Astrocyte of the spinal cord (primary cell): ENCODE measurements at places on chromosomes 12 and 14.

DNA sequence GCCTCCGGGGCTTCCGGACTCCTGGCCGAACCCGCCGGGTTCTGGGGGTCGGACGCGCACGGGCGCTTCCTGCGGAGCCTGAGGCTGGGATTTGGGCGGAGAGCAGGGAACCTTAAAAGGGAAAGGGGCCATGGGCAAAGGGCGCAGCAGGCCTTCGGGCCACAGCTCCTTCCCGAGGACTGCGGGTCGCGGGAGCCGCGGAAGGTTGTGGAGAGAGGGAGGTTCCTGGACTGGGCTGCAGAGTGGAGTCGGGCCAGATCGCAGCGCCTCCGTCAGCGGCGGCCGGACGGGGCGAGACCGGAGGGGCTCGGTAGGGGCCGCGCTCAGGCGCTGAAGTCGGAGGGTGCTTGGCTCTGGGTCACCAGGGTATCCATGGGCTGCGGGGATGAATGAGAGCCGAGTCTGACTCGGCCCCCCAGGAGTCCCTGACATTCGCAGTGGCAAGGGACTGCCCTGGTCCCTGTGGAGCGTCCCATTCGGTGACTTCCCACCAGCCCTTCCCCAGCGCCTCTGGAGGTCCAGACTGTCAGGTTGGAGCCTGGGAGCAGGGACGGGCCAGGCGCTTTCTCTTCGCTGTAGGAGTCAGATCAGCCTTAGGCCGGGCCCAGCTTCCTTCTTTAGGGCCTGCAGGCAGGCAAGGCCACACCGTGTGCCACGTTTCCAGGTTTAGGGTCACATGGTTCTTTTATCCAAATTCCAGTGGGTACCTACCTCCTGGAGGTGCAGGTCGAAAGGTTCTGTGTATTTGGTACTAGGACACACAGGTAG, 938 bp upstream of the SLC25A29 start:
- no peak for DNase-seq

- DNase-seq, result no peak
These were observed 5.1 kb downstream of the ERBB3 start for GRCh38 chr12:56084958-56085543.

DNA sequence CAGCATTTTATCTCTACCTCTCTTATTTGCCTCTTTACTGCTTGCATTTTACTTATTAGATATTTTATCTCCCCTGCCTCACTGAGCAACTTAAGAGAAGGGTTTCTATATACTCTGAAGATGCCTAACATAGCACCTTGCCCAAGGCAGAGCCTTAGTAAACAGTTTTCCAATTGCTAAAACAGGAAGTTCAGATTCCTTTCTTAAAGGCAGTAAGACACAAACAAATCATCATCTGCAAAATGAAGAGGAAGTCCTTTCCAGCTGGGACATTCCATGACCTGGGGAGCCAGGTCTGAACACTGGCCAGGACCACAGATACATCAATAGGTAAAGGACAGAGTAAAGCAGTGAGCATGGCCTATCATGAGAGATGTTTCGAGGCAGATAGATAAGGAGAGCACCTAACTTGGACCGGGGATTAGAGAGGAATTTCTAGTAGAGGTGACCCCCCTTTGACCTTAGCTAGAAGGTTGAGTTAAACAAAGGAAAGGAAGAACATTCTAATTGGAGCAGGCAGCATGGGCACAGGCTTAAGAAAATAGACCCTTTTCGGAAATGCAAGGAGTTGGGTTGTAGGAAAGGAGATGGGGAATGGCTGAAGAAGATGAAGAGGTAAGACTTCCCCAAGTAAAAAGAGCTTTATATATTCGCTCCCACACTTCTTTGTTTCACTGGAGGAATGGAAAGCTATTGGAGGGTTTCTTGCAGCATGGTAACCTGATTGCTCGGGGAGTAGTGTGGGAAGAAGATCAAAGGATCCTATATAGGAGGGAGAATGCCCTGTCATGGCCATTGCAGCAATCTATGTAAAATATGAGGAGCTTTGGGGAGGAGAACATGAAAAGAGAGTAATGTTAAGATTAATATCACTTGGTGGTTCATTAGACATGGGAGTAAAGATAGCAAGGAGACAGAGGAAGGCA, 94.8 kb downstream of the PHLDA1 start:
- no peak for DNase-seq

DNA sequence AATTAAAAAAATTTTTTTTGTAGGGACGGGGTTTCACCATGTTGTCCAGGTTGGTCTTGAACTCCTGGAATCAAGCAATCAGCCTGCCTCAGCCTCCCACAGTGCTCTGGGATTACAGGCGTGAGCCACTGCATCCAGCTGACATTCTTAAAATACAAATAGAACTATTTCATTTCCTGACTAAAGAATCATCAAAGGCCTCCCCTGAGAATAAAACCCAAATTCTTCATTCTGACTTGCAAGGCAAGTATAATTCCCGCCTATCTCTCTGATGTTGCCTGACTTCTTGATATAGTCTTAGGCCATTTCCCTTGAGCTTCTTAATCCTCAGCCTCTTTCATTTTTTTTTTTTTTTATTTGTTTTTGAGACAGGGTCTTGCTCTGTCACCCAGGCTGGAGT, 4.4 kb upstream of the BICD1 start:
- peak; percentile 59 for DNase-seq

- no peak for DNase-seq
These were observed 8.1 kb downstream of the L2HGDH start for GRCh38 chr14:50303744-50304471.

GRCh38 chr12:58314610-58315009, 373.2 kb downstream of the ATP23 start:
- peak; percentile 65 for DNase-seq

GRCh38 chr12:29797565-29798355, 14.0 kb upstream of the TMTC1 start:
- DNase-seq, result no peak

GRCh38 chr14:99552572-99553216, 51.3 kb downstream of the CCDC85C start:
- no peak for DNase-seq

DNA sequence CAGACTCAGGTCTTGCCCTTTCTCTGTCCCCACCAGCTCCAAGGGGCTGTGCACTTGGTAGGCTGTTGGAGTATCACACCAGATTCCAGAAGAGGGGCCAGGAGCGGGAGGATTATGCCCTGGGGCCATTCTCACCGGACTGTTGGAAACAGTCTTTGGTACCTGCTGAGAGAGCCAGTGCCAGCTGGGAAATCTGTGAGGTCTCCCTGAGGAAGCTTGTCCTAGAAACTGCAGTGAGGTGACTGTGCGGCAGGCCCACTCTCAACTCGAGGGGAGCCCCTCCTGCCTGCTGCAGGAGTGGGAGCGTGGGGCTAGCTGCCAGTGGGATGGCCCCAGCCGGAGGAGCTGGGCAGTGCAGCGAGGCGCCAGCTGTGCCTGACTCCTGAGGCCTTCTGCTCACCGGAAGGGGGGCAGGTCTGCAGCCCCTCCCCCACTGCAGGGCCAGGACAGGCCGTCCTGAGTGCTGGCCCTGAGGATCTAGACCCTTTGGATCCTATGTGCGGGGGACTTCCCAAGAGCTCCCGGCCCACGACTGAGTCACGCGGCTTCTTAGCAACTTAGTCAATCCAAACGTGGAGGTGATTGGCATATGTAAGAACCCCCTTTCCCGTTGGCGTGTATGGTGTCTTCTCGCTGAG, 295.2 kb downstream of the CACNA1C start:
- DNase-seq, result no peak

GRCh38 chr12:5524116-5524768, 92.3 kb downstream of the NTF3 start:
- no peak for DNase-seq

- DNase-seq, result no peak
These were observed 23.3 kb upstream of the CEP170B start for GRCh38 chr14:104841730-104842129.

GRCh38 chr12:101954676-101955075, 77.3 kb downstream of the DRAM1 start:
- DNase-seq, result no peak

- no peak for DNase-seq
These were observed 5.1 kb downstream of the MIPOL1 start for GRCh38 chr14:37202812-37203211.

DNA sequence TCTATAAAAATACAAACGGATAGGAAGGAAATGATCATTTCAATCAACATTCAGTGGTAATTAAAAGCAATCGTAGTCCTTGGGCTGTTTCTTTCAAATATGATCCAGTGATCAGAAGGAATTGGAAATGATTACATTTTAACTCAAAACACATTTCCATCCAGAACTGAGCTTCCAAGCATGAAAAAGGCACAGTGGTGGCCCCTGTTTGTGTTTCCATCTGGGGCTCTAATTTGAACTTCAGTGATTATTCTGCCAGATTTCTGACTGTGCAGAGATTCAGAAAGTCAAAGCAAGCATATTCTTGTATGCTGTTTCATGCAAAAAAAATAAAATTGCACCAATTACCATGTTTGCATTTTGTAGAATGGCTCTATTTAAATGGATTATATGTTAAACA, 157.0 kb upstream of the LMNTD1 start:
- no peak for DNase-seq

GRCh38 chr12:111907740-111908139, 65.7 kb downstream of the MAPKAPK5 start:
- DNase-seq, result no peak

DNA sequence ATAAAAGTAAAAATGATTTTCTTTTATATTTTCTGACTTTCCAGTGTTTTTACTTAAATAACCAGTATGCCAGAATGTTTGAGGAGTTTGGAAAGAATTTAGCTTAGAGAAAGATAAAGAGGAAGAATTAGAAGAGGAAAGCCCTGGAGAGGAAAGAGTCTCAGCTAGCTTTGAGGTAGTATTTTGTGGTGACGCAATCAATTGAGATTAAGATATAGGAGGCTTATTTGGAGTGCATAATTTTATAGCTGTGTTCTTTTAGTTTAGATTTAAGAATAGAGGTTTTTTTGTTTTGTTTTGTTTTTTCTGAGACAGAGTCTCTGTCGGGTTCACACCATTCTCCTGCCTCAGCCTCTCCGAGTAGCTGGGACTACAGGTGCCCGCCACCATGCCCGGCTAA, 18.1 kb downstream of the CLEC2B start:
- DNase-seq, result no peak

DNA sequence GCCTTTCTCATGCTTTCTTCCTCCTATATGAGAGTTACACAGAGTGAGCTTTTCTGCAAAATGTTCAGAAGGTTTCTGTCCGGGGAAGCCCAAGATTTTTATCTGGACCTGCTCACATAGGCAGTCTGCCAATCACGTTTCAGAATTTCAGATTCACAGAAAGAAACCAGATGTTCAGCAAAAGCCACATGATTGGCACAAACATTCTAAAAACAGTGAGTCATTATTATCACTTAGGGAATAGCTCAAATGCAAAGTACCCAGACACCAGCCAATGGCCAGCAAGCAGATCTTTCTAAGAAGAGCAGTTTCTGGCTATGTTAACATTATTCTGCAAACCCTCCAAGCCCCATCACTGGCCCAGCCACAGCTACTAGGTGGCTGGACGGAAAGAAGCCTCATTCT, 1558.5 kb upstream of the TMEM132C start:
- DNase-seq, result peak; percentile 83

- DNase-seq, result peak; percentile 65
These were observed 200.7 kb upstream of the FOXN3 start for GRCh38 chr14:89617481-89618329.

GRCh38 chr12:81835783-81836182, 76.6 kb upstream of the PPFIA2 start:
- no peak for DNase-seq

- no peak for DNase-seq
These were observed 367.6 kb upstream of the PRICKLE1 start for GRCh38 chr12:42957136-42957535.

DNA sequence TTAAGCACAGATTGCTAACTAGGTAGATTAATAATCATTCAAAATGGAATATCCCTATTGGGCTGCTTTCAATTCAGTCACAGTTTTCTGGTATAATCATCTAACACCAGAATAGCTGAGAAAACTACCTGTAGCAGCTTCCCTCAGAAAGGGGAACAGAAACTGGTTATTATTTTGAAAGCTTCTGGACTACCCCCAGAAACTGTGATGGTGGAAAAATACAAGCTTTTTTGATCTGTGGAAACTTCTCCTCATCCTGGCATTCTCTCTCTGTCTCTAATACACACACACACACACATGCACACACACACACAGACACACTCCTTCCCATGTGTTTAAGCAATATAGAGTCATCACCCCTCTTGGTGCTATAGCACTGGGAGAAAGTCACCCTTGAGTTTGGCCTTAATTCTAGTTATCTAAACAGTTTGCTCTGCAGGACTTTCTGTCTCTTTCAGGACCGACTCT, 251.5 kb upstream of the LMO3 start:
- no peak for DNase-seq

DNA sequence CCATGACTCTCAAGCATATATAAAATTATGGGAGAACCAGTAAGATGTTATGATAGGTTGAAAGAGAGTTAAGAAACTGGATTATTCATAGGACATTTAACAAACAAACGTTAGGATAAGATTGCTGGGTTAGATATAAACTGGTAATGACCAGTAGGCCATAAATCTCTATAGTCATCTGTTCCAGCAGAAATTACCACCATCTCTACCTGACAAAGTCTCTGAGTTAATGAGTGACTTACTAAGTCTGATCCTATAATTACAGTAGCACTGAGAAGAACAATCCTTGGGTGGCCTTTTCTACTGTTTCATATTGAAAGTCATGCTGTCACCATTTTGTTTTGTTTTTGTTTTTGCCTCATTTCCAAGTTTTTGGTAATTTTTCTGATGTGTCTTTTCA, 136.9 kb upstream of the CNOT2 start:
- no peak for DNase-seq

DNA sequence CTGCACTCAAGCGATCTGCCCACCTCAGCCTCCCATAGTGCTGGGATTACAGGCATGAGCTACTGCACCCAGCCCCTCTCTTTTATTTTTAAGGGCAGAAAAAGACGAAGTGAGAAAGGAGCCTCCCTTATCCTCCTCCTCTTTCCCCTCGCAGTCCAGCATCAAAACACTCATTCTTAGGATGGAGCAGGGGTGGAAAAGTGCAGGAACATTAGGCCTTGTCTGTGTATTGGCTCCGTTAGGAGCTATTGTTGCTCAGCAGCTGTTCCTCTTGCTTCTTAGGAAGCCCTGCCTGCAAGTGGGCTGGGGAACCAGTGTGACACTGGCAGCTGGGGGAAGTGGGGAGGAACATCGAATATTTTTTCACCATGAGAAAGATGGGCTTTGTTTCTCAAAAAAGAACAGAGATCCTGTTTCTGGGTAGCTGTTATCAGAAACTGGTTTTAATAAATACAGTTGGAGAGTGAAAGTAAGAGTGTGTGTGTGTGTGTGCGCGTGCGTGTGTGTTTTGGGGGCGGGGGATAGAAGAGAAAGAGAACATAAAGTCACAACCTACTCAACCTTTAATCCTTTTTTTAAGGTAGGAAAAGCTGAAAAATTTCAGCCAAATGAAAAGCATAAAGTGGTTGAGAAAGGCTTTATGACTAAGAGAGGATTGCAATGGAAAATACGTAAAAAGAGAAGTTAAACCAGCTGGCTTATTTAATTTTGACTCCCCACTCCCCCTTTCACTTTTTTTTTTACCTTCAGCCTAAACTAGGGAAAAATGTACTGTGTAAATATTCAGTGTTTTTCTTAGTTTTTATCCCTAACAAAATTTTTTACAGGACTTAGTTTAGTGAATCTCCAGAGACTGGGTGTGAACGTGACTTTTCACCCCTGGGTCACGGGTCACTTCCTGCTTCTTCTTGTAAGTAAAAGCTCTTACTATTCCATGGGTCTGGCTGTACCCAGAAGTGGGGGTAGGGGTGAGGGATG, 197.2 kb upstream of the PLEKHG7 start:
- peak; percentile 41 for DNase-seq
